Left colon (tissue), 2 donors: ENCODE measurements at places on chromosomes 12 and 14.
A peak's percentile ranks its signal among the peaks of the same experiment; 100 is the strongest.

- DNase-seq = no peak
Measured at GRCh38 chr12:119594772-119595445, 1.3 kb downstream of the TMEM233 start.

- DNase-seq = no peak
Measured at GRCh38 chr12:65695113-65695865, 129.0 kb upstream of the HMGA2 start.

GRCh38 chr14:96146131-96146771 lies 58.4 kb upstream of the BDKRB2 start:
- DNase-seq = no peak

DNA sequence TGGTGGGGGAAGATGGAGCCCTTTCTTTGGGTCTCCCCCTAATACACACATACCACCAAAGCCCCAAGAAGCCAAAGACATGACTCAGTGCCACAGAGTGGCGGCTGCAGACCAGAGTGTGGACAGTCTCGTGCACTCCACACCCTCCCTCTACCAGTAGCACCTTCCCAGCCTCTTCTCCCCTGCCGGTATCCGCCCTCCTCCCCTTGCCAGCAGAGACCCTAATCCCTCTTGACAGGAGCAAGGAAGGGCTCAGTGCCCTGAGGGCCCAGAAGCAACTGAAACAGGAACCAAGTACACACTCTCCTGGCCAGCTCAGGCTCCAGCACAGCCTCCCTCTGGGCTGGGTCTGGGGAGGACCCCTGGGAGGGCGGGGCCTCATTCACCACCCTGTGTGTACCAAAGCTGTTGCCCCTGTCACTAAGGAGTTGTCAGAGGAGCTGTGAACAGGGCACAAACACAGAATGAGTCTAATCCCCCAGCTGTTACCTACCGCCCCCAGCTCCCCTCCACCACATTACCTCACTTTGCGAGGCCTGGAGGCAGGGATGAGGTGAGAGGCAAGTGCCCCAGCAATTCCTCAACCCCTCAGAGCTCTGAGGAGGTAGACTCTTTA lies 8.2 kb downstream of the SPRYD3 start:
- no peak for DNase-seq

GRCh38 chr12:12891080-12891880 lies at the start of gene GPRC5A:
Gene GPRC5A, plus strand, starts transcription at chr12:12891562. Its CDS starts 16,688 bp downstream, at chr12:12908250.
- peak; percentile 87 for DNase-seq

GRCh38 chr14:82587226-82587625 lies 1053.6 kb upstream of the SEL1L start:
- no peak for DNase-seq

GRCh38 chr14:95946867-95947266 lies 70.2 kb downstream of the TUNAR start:
- no peak for DNase-seq

- no peak for DNase-seq
Measured at GRCh38 chr12:3496957-3497356, 6.0 kb downstream of the PRMT8 start.

DNA sequence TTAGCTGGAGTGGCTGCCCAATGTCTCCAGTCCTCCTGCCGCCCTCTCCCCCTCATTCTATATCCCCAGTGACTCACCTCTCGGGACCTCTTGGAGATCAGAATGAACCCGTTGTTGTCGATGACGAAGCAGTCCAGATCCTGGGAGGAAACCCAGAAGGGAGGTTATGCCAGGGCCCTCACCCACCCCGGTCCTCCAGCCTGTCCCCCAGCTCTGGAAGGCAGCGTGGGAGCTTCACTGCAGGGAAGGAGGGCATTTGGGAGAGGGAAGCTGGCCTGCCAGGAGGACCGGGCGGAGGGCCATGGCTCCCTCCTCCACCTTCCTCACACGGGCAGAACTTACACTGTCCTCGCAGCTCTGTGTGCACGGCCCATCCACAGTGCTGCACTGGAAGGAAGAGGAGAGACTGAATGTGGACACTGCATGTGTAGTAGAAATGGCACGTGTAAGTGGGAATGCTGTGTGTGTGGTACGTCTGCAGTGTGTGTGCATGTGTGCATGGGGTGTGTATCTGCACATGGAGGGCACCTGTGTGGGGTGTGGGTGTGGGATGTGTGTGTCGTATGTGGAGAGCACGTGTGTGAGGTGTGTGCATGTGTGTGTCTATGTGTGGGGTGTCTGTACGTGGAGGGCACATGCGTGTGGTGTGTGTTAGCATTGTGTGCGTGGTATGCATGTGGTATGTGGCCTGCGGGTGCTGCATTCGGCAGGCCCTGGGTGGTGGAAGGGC lies 10.0 kb upstream of the LRTM2 start:
- DNase-seq = no peak
